ENCODE measurements at places on chromosomes 6 and 20. TPM values are rescaled to one million over a fixed set of nuclear protein-coding genes. Genes with fewer than 3 reads are reported as not detected.

Gene MRAP2
- 3.2 TPM for total RNA-seq

GRCh38 chr6:104483225-104483834 lies 376.4 kb downstream of the HACE1 start:
- no peak for DNase-seq

DNA sequence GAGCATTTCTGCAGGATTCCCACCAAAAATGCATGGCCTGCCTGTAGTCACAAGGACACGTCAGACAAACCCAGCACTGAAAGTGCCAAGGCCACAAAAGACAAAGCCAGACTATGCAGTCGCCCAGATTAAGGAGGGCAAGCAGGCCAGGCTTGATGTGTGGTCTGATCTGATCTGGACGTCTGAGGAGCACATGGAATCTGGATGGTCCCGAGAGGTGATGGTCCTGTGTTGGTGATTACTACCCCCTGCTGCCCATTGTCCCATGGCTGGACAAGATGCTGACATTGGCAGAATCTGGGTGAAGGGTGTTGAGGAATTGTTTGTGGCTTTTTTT lies 17.1 kb downstream of the NPEPL1 start:
- no peak for DNase-seq

- DNase-seq, result no peak
These were observed 130.2 kb downstream of the TBC1D7 start for GRCh38 chr6:13198168-13198567.

Gene RIPOR2
- total RNA-seq, result 0.11 TPM

DNA sequence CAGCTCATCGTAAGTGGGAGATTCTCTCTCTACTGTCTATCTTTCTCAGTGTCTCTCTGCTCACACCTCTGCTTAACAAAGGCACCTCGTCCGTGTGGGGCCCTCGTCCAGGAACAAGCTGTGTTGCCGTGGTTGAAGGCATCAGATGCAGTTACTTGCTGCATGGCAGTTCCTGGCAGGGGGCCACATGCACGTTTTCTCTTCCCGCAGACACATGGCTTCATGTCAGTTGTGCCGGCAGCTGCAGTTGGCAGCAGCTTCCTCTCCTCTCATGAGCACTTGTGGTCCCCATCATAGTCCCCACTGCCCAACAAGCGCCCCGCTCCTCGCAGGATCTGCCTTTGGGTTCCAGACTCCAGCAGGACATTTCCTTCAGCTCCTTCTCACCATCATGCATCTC lies 7.1 kb upstream of the AFDN start:
- DNase-seq, result no peak

Gene DACT2
- total RNA-seq, result not detected

- DNase-seq, result no peak
These were observed 989.7 kb downstream of the EYS start for GRCh38 chr6:64717281-64717680.

DNA sequence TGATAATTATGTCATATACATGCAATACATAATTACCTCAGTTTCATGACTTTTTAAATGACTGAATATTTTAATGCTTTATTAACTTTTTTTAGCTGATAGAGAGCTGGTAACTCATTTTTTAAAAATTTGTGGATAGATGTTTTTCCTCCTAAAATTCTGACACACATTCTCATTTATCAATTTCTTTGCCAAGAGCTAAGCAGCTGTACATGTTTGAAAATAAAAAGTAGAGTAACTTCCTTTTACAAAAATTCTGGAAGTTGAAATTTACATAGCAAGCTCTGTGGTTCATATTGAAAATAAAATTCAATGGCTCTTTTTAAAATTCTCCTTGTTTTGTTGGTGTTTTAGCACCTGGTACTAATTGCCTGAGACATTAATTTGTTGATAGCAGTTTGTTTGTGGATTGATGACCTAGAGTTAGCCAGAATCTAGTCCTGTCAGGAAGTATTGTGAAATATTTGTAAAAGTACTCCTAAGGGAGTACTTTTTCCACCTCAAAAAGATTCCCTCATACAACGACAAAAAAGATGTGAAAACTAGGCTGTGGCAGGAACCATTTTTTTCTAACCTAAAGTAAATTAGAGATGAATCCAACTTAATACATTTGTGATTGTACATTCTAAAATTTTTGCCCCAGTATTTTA lies 621.8 kb downstream of the BCKDHB start:
- DNase-seq, result no peak

- no peak for DNase-seq
These were observed 277.0 kb upstream of the TBX18 start for GRCh38 chr6:85041376-85041775.

GRCh38 chr6:54070025-54070424 lies 41.2 kb upstream of the MLIP start:
- DNase-seq, result no peak

DNA sequence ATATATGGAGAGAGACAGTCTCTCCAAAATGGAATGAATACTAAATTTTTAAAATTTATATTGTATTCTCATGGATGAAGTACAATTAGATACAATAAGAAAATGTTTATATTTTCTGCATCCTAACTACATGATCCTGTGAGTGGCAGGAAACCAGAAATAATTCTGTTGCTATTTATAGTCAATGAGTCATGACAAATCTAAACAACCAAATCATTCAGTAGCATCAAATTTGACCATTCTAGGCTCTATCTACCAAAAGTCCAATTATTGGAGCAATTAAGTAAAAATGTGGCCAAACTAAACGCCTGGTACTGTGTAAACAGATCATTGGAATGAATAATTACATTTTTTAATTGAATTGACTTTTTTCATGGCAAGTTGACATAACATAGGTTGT lies 959.8 kb downstream of the EPHA7 start:
- DNase-seq, result no peak

- DNase-seq, result no peak
These were observed 57.6 kb downstream of the GOPC start for GRCh38 chr6:117544716-117545115.

DNA sequence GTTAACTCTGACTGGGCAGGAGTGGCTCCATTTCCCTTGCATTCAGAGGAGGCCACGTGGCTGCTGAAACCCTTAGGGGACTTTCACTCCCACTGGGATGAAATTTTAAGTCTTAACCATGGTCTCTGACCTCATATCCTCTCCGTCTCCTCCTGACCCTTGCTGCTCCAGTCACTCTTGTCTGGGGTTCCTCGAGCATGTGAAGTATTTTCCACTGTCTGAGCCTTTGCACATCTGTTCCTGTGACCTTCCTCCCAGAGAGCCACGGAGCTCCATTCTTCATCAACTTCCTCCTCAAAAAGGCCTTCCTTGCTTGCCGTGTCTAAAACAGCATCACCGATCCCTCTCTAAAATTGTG lies 153.0 kb upstream of the UST start:
- DNase-seq, result no peak

GRCh38 chr6:16511040-16511660 lies 250.1 kb downstream of the ATXN1 start:
- peak; percentile 30 for DNase-seq

Gene POLR1C
- 28.2 TPM for total RNA-seq

DNA sequence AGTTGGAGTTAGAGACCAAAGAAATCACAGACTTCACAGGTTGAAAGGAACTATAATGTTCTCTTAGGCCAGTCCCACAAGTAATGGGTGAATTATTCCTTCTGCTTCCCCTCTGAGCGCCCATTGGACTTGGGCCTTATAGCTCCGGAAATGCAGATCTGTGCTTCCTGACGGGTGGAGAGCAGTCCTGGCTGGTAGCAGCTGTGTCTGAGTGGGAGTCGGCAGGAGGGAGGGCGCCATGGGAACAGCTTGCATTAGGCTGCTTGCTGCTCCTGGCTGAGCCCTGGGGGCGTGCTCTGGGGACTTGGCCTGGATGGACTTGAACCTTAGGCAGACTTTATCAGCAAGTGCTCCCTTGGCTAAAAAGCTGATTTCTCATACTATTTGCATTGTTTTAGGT lies 18.4 kb upstream of the NUP153 start:
- no peak for DNase-seq

Gene IL20RA
- not detected for total RNA-seq

GRCh38 chr20:51386586-51386985 lies 155.9 kb downstream of the NFATC2 start:
- no peak for DNase-seq

DNA sequence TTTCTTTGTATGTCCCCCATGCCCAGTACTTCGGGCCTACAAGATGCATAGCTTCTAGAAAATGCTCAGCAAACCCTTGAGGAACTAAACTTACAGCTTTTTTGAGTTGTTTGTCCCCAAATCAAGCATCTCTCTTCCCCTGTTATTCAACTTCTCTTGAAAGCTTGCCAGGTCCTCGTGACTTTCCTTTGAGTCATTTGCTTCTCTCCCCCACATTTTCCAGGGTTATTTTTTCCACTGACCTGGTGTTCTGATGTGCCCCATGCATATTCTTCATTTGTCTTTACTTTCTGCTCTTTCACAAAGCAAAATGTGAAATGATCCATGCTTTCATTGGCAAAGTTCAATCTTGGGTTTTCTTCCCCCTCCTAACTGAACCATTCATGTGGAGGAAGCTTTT lies 204.8 kb downstream of the TFAP2A start:
- DNase-seq, result peak; percentile 59

- no peak for DNase-seq
These were observed 335.3 kb upstream of the DEFB115 start for GRCh38 chr20:30922129-30922528.

DNA sequence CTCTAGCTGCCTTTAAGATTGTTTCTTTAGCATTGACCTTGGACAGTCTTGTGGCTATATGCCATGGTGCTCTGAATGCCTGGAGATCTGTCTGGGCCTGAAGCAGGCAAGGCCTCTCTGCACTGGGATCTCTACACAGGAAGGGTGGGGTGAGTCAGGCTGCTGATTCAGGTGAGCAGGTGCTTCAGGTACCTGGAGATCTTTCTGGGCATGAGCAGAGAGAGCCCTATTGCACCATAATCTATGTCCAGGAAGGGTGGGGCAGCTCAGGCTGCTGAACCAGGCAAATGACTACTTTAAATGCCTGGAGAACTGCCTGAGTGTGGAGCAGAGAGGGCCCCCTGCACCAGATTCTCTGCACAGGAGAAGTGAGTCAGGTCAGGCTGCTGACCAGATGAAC lies 94.5 kb downstream of the TPBG start:
- DNase-seq, result peak; percentile 99

- no peak for DNase-seq
These were observed 505.2 kb upstream of the SYNCRIP start for GRCh38 chr6:86147859-86148258.

- DNase-seq, result peak; percentile 94
These were observed 327.9 kb upstream of the SOX4 start for GRCh38 chr6:21265730-21266044.

DNA sequence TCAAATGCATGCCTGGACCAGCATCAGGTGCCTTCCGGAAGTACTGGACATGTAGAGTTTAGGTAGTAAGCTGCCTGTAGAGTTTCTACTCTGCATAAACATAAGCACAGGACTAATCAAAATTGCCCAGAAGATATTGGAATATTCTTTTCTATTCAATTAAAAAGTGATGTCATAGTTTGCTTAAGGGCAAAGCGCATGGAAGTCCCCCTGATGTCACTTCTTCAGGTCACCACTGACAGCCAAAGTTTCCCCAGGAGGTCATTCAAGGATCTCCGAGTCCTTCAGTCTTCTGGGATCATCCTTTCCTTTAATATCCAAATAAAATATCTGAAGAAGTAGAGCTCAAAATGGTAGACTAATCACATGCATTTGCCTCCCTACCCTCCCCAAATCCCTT lies 17.5 kb upstream of the RIN2 start:
- DNase-seq, result no peak

- DNase-seq, result peak; percentile 67
These were observed 123.3 kb upstream of the SLC2A12 start for GRCh38 chr6:134175532-134176263.

Gene TRIM40
- total RNA-seq, result not detected

Gene LCA5
- 4.8 TPM for total RNA-seq

Gene SLC2A10
- 0.40 TPM for total RNA-seq

- no peak for DNase-seq
These were observed 343.0 kb upstream of the ZFP64 start for GRCh38 chr20:52534616-52535015.

DNA sequence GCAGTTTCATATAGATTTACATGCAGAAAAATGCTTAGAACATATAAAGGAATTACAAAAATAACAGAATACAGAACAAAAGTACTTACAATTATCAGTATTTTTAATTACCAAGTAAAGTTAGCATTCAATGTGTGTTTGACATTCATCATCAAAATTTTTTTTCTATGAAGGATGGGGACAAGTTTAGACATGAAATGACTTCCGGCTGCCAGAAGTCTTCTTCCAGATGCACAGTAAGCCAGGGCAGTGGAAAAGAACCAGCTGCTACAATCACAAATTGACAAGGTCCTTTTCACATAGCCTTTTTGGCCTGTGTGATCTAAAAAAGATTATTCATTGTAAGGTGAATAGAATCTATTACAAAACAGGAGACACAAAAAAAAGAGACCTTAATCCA lies 73.8 kb downstream of the HUS1B start:
- peak; percentile 50 for DNase-seq

DNA sequence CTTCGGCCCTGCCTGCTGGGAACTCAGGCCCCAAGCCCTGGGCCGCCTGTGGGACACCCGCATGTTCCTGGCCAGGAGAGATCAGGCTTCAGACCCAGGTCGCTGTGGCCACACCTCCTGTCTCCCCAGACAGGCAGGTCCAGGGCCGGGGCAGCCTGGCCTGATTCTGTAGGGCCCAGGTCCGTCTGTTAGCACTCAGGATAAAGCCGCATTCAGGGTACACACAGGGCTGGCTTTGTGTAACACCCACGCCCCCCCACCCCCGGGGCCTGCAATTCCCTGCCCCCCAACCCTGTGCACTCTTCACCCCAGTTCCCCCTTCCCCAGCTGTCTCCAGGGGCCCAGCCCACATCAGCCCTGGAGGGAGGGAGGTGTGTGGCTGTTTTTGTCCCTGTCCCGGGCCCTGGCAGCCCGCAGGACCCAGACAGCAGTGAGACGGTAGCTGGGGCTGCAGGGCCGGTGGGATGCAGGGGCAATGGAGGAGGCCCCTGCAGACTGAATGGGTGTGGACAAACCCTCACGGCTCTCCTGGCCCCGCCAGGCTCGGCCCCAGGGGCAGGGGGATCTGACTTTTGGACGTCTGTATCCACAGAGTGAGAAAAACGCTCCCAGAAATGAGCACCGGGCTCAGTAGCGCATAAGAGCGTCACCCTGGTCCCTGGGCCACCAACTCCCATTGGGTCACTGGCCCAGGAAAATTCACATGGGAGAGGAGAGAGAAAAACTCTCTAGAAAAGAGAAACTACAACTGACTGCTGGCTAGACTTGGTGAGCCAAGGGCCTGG lies 42.4 kb upstream of the ZBP1 start:
- DNase-seq, result no peak
